ENCODE measurements at places on chromosomes 1 and 21.

- DNase-seq = no peak
These were observed 174.7 kb downstream of the HHIPL2 start for GRCh38 chr1:222373216-222373615.

- no peak for DNase-seq
These were observed 21.0 kb upstream of the ARF1 start for GRCh38 chr1:228061411-228062084.

DNA sequence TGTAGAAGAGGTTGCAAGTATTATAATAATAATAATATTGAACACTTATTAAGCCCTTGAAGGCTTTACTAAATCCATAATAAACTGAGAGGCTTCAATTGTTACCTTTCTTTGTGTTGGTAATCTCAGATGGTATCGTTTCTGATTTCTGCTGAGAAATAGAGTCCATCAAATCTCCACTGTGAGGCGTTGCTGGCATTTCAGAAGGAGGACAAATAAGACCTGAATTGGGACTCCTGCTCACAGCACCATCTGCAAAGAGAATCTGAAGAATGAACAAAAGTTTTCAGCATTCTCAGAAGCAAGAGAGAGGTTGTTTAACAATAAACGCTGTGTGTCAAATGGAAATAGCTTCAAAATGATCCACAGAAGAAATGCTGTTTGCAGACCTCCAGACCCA lies 93.7 kb downstream of the WDR3 start:
- no peak for DNase-seq

GRCh38 chr1:211749251-211749650 lies 73.8 kb upstream of the NEK2 start:
- no peak for DNase-seq

GRCh38 chr1:93433407-93433961 lies 14.4 kb upstream of the FNBP1L start:
- no peak for DNase-seq

GRCh38 chr1:9823943-9824701 lies at the start of gene CLSTN1:
TSS of gene CLSTN1 (minus strand) at chr1:9823965. CDS start at chr1:9823733, 232 bp downstream.
- peak; percentile 96 for DNase-seq

GRCh38 chr1:22341791-22342605 lies 109.7 kb upstream of the ZBTB40 start:
- DNase-seq = no peak

- no peak for DNase-seq
These were observed 15.6 kb downstream of the RASAL2 start for GRCh38 chr1:178109348-178110143.

GRCh38 chr21:42218836-42219605 lies at the start of gene ABCG1:
TSS of gene ABCG1 (plus strand) at chr21:42219140. CDS start at chr21:42219263, 123 bp downstream.
- DNase-seq = peak; percentile 88

- no peak for DNase-seq
These were observed 27.2 kb upstream of the MGST3 start for GRCh38 chr1:165603810-165604209.

All from activated CD4-positive, alpha-beta T cell treated with anti-CD3 and anti-CD28 coated beads, Interleukin-2, amount 10 ng/mL, durations not matched to agents 24 days and 14 days (primary cell).